Endothelial cell of umbilical vein (primary cell): ENCODE measurements at places on chromosomes 5 and 9. TPM values are rescaled to one million over a fixed set of nuclear protein-coding genes. Genes with fewer than 3 reads are reported as not detected.

The STKLD1 gene
- 0.77 and 0.85 TPM in 2 replicates for total RNA-seq

The OMD gene
- total RNA-seq = not detected in 2 replicates

The CLIC3 gene
- total RNA-seq = not detected in 2 replicates

The LCN12 gene
- 0.35 TPM in 1 of 2 replicates, not detected in the other for total RNA-seq

GRCh38 chr5:61827445-61827975 lies 478.5 kb upstream of the KIF2A start:
- no peak overlapping the region for H3K27ac ChIP-seq
- no peak overlapping the region for H3K4me3 ChIP-seq
- no peaks in the 10 kb centered on the region for H3K36me3 ChIP-seq
- no peak for DNase-seq
- H3K27me3 ChIP-seq = no peaks in the 10 kb centered on the region

DNA sequence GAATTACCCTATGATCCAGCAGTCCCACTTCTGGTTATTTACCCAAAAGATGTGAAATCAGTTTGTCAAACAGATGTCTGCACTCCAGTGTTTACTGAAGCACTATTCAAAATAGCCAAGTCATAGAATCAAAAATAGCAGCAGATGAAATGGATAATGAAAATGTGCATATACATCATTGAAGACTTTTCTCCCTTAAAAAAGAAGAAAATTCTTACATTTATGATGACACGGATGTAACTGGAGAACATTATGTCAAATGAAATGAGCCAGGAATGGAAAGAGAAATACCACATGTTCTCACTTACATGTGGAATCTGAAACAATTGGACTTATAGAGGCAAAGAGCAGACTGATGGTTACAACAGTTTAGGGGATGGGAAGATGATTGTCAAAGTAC lies 21.5 kb upstream of the PLEKHG4B start:
- no peak overlapping the region for H3K27ac ChIP-seq
- no peak for DNase-seq
- H3K36me3 ChIP-seq = no peaks in the 10 kb centered on the region

DNA sequence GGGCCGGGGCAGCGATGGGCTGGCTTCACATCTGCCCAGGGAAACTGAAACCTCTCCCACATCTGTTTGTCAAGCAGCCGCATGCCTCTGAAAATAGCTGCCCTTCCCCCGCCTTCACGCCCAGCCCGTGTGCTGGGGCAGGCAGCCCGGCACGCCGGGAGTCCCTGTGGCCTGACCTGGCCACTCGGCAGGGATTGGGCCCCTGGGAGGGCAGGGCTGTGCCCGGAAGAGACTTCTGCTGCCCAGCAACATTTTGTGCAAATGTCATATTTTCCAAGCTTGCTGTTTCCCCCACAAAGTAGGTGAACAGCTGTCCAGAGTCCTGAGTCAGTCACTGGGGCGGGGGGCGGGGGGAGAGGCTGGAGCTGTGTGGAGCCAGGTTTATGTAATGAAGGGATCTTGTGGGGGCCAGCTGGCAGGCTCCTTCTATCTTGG lies 8.2 kb downstream of the COL27A1 start:
- H3K4me1 ChIP-seq = peaks cover 2% of the 10 kb centered on the region
- peak; percentile 25 for DNase-seq

DNA sequence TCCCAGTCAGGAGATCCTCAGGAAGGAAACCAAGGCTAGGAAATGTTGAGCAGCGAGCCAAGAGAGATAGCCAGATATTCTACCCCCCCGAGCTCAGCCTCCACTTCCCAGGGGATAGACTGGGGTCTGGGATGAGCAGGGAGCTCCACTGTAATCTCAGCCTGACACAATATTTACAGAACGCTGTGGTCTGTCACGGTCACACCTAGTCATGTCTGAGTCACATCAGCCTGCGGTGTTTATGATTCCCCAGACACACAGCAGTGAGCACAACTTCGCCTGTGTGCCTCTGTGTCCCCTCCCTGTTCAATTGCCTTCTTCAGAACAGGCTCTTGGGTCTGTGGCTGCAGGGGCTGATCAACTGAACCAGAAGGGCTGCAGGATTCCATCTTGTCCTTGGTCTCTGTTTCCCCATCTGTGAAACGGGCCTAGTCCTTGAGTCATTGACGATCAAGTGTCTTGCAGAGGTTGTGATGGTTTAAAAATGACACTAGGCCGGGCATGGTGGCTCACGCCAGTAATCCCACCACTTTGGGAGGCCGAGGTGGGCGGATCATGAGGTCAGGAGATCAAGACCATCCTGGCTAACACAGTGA lies 8.6 kb upstream of the PRRX2 start:
- H3K4me1 ChIP-seq = no peaks in the 10 kb centered on the region
- H3K27ac ChIP-seq = no peak overlapping the region

GRCh38 chr5:112637343-112637742 lies 100.3 kb upstream of the APC start:
- H3K4me3 ChIP-seq = no peak overlapping the region
- DNase-seq = no peak
- H3K36me3 ChIP-seq = no peaks in the 10 kb centered on the region
- peaks cover 6% of the 10 kb centered on the region for H3K27me3 ChIP-seq
- H3K4me1 ChIP-seq = no peaks in the 10 kb centered on the region

- no peaks in the 10 kb centered on the region for H3K36me3 ChIP-seq
- no peak for DNase-seq
- no peak overlapping the region for H3K27ac ChIP-seq
- H3K4me1 ChIP-seq = no peaks in the 10 kb centered on the region
- H3K27me3 ChIP-seq = no peaks in the 10 kb centered on the region
Observed at GRCh38 chr9:26357803-26358344, 534.7 kb downstream of the CAAP1 start.

DNA sequence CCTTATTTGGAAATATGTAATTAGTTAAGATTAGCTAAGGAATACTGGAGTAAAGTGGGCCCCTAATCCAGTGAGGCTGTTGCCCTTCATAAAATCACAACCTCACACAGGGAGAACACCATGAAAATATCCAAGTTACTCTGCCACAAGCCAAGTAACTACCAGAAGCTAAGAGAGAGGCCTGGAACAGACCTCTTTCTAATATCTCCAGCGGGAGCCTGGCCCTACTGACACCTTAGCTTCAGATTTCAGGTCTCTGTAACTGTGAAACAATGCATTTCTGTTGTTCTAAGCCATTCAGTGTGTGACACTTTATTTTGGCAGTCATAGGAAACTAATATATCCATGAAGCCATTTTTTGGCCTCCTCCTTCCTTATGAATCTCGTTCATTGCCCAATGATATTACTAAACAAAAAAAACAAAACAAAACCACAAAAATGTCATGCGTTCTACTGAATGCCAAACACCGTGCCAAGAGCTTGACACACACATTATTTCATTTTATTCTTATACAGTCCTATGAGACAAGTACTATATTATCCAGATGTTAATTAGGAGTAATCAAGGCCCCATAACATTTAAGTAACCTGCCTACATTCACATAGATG lies 699.0 kb downstream of the MAT2B start:
- H3K27me3 ChIP-seq = no peaks in the 10 kb centered on the region
- H3K4me3 ChIP-seq = no peak overlapping the region
- peak overlapping the region; percentile 87 for H3K27ac ChIP-seq
- DNase-seq = peak; percentile 50

- no peak for DNase-seq
- H3K27ac ChIP-seq = no peak overlapping the region
- H3K36me3 ChIP-seq = no peaks in the 10 kb centered on the region
- no peaks in the 10 kb centered on the region for H3K4me1 ChIP-seq
- H3K27me3 ChIP-seq = no peaks in the 10 kb centered on the region
- H3K4me3 ChIP-seq = no peak overlapping the region
Observed at GRCh38 chr5:6159832-6160430, 218.4 kb downstream of the MED10 start.

- no peaks in the 10 kb centered on the region for H3K27me3 ChIP-seq
- H3K4me1 ChIP-seq = no peaks in the 10 kb centered on the region
- no peak overlapping the region for H3K4me3 ChIP-seq
- no peak for DNase-seq
- H3K36me3 ChIP-seq = no peaks in the 10 kb centered on the region
- no peak overlapping the region for H3K27ac ChIP-seq
Observed at GRCh38 chr9:272251-273213, 57.9 kb downstream of the DOCK8 start.

DNA sequence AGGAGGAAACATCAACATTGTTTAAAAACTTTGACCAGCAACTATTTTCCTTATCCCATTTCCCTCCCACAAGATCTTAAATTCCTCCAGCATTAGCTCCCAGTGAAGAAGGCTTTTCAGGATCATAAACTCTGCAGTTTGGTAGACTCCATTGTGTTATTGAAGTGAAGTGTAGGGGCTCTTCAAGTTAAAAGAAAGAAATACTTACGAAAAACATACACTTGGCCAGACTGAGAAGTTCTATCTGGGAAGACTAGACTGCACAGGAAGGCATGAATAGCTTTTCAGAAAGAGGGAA lies 22.3 kb downstream of the LIFR start:
- no peak overlapping the region for H3K4me3 ChIP-seq
- H3K27ac ChIP-seq = no peak overlapping the region
- peak; percentile 15 for DNase-seq
- no peaks in the 10 kb centered on the region for H3K4me1 ChIP-seq
- no peaks in the 10 kb centered on the region for H3K36me3 ChIP-seq

- no peaks in the 10 kb centered on the region for H3K4me1 ChIP-seq
- no peak for DNase-seq
- H3K27ac ChIP-seq = no peak overlapping the region
- no peaks in the 10 kb centered on the region for H3K36me3 ChIP-seq
- peaks cover 1% of the 10 kb centered on the region for H3K27me3 ChIP-seq
- no peak overlapping the region for H3K4me3 ChIP-seq
Observed at GRCh38 chr9:107243742-107244141, 39.3 kb upstream of the RAD23B start.

- no peaks in the 10 kb centered on the region for H3K27me3 ChIP-seq
- H3K4me3 ChIP-seq = no peak overlapping the region
- H3K36me3 ChIP-seq = no peaks in the 10 kb centered on the region
- H3K27ac ChIP-seq = no peak overlapping the region
Observed at GRCh38 chr5:2569774-2570542, 181.5 kb downstream of the IRX2 start.

DNA sequence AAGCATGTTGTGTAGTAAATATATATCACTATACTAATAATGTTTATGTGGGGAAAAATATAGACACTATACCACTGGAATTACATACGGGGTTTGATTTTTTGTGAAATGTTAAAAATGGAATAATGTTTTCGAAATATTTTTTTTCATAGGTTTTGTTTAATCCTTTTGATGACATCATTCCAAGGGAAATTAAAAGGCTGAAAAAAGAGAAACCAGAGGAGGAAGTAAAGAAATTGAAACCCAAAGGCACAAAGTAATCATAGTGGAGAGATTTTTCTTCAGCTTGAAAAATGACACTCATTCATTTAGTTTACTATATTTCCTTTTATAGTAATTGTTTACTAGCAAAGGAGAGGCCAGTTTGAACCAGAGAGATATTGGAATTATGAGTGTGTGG lies 17.6 kb downstream of the CWC27 start:
- no peak overlapping the region for H3K4me3 ChIP-seq
- H3K4me1 ChIP-seq = peaks cover 6% of the 10 kb centered on the region
- peaks cover 2% of the 10 kb centered on the region for H3K36me3 ChIP-seq
- no peaks in the 10 kb centered on the region for H3K27me3 ChIP-seq
- H3K27ac ChIP-seq = no peak overlapping the region

DNA sequence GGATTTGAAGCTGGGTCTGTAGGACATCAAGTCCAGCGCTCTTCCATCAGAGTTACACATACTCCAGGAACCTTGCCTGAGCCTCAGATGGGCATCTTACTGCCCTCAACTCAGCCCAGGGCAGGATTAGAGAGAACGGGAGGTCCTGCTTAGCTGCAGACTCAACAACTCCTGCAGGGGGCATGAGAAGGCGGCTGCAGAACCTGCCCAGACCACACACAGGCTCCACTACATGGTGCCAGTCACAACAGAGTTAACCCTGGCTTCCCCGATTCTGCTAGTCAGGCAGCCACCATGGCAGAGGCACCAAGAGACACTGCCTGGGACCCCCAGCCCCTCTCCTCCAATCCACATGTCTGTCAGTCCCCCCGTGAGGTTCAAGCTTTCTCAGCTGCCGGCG lies 23.9 kb upstream of the CPLX2 start:
- no peak overlapping the region for H3K4me3 ChIP-seq
- H3K27ac ChIP-seq = no peak overlapping the region
- H3K36me3 ChIP-seq = no peaks in the 10 kb centered on the region
- no peaks in the 10 kb centered on the region for H3K27me3 ChIP-seq
- DNase-seq = no peak

DNA sequence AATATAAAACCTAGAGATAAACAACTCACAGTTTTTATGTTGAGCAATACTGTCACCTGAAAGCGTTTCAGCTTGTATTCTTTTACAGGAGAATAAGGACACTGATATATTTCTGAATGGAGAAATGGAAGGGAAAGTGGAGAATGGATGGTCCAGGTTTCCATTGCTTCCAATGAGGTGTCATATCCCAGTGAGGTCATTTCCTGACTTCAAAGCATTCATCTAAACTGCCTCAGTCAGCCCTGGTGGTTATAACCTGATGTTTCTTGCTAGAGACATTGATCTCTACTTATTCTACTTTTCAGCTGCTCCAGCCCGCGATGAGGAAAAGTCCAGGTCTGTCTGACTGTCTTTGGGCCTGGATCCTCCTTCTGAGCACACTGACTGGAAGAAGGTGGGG lies 2.6 kb downstream of the GABRA1 start:
- no peak for DNase-seq
- no peaks in the 10 kb centered on the region for H3K36me3 ChIP-seq
- H3K27me3 ChIP-seq = no peaks in the 10 kb centered on the region
- no peak overlapping the region for H3K27ac ChIP-seq
- no peaks in the 10 kb centered on the region for H3K4me1 ChIP-seq

DNA sequence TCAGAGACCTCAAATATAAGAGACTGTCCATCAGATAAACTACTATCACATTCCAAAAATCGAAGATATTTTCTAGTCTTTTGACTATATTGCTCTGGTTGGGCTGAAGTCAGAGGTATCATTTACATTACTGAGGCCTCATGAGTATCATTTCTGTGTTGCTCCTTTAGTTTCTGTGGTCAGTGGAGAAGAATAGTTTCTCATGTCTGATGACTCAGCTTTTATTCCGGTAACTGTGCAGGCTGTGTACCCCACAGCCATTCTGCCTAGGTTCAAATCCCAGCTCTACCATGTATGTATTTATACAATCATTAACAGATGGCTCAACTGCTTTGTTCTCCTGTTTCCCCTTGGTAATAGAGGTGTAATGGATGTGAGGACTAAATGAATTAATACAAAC lies 179.3 kb downstream of the ALDH1A1 start:
- DNase-seq = no peak
- H3K27ac ChIP-seq = no peak overlapping the region
- H3K36me3 ChIP-seq = no peaks in the 10 kb centered on the region
- no peak overlapping the region for H3K4me3 ChIP-seq

DNA sequence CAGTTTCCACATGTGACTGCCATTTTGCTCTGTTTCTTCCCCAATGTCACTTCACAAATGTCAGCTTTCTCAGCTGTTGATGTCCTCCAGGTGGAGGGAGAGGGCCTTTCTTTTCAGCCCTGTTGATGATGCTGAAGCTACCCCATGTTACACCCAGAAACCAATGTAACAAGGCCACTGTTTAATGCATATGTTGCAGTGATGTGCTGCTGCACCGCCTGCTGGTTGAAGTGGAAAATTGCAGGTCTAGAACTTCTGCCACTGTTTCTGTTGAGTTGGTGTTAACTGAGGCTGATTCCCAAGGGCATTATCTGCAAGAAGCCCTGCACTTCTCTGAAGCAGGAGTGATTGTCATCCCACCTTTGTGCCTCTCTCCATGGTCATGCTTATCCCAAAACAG lies 428.4 kb downstream of the KDM4C start:
- no peak overlapping the region for H3K27ac ChIP-seq
- no peaks in the 10 kb centered on the region for H3K36me3 ChIP-seq
- DNase-seq = peak; percentile 22
- peaks cover 8% of the 10 kb centered on the region for H3K4me1 ChIP-seq

- no peak overlapping the region for H3K27ac ChIP-seq
- DNase-seq = peak; percentile 13
- no peaks in the 10 kb centered on the region for H3K4me1 ChIP-seq
- no peak overlapping the region for H3K4me3 ChIP-seq
Observed at GRCh38 chr5:28301712-28302111, 1263.3 kb upstream of the CDH9 start.
